ENCODE measurements at places on chromosomes 3 and 15.

- DNase-seq = no peak
Observed at GRCh38 chr15:61051569-61052031, 177.5 kb downstream of the RORA start.

DNA sequence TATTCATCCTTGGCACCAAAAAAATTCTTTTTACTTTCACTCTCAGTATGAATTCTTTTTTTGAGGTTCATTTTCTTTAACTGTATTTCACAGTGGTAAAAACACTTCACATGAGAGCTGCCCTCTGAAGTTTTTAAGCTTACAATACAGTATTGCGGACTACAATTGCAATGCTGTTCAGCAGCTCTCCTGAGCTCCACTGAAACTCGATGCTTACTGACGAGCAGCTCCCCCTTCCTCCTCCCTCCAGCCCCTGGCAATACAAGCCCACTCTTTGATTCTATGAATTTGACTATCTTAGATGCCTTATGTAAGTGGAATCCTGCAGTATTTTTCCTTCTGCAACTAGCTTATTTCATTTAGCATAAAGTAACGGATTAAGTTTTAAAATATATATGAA, 183.4 kb downstream of the ADAMTS17 start:
- DNase-seq = no peak

- no peak for DNase-seq
Observed at GRCh38 chr3:172314591-172315160, 133.6 kb downstream of the GHSR start.

DNA sequence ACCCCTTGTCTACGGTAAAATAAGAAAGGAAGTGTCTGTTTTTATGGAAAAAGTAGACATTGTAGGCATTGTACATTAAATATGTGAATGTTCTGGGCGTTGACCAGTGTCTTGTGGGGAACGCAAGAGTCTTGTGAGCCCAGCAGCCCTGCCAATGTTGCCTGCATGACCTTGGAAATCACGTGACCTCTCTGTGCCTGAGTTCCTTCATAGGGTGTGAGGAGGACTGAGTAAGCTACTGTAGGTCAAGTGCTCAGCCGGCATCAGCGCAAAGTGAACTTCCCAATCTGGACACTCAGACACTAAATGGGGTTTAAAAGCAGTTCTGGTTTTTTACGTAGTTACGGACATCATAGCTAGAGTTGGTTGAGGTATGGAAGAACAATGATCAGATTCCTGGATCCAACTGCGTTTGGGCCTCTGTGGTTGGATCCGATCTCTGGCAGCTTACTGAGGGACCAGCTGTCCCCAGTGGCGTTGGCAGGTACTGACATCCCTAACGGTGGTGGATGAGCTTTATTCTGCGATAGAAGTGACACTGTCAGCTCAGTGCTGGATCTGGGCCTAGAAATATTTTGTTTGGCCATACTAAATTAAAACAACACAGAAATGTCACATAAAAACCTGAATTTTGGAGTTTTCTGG, 63.8 kb downstream of the SPSB4 start:
- peak; percentile 36 for DNase-seq

DNA sequence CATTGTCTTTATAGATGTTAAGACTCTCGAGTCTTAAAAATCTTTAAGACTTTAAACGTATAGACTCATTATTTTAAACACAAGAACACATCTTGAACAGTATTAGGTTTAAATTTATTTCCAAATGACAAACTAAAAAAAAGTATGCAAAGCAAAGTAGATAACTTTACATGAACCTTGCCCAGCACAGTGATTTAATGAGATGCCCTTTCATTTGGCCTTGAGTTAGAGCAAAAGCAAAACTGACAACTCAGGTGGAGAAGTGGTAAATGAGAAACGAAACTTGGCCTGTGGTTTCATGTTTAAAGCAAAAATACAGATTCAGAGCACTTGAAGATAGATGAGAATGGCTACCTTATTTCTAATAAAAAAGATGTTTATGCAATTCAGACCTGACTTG, 8.6 kb downstream of the GPR15 start:
- no peak for DNase-seq

GRCh38 chr3:134054881-134055280, 25.2 kb upstream of the SLCO2A1 start:
- no peak for DNase-seq

DNA sequence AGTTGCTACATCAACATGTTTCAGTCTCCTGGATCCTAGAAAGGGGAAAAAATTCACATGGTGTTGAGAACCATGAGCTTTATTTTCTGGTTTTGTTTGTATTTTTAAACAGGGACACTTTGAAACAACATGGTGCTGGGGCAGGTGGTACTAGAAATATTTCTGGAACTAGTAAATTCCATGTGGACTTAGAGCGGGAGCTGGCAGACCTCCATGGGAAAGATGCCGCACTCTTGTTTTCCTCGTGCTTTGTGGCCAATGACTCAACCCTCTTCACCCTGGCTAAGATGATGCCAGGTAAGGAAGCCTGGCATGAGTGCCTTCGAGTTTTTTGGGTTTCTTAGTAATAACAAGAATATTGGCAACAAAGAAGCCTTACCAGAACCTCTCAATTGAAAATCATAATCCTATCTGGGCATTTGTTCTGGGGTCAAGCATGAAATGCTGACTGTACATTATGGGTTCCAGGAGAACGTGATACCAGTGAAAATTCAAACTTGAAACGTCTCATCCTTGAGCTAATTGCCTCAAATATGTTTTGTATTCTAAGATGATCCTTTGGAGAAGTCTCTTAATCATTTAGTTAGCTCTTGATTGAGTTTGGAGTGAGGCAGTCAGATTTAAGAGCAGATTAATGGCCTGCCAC, 7.9 kb downstream of the ALAS1 start:
- no peak for DNase-seq

DNA sequence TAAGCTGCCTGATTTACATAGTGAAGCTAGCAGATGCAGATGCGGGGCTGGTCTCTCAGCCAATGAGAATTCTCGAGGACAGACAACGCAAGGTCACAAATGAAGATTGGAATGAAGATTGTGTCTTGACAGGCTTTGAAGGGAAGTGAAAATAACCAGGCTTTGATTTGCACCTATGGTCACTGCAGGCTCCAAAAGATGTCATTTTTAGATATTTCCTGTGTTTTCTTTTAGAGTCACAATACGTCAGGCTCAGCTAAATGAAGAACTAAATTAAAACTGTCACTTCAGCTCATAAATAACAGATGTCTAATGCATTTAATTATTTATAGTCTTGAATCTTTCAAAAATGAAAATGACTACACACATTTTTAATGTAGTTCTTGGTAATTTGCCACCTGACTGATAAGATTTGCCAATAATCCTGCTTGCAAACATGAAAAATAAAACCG, 99.5 kb downstream of the SQOR start:
- no peak for DNase-seq

DNA sequence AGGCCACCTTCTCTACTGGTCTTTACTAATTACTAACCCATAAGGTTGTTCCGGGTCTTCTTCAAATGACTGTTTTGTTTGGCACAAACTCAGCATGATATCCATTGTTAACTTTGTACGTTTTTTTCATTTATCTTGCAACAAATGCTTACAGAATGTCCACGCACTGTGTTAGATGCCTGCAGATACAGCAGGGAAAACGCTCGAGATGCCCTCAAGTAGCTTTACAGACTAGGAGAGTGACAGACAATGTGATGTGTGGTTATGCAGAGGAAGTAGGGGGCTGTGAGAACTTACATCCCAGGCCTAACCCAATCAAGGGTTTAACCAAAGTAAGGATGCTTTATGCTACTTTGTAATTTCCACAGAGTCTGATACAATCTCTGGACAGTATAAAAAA, 949 bp upstream of the RFC4 start:
- no peak for DNase-seq

GRCh38 chr15:73388256-73388781, 19.6 kb upstream of the HCN4 start:
- DNase-seq = no peak

DNA sequence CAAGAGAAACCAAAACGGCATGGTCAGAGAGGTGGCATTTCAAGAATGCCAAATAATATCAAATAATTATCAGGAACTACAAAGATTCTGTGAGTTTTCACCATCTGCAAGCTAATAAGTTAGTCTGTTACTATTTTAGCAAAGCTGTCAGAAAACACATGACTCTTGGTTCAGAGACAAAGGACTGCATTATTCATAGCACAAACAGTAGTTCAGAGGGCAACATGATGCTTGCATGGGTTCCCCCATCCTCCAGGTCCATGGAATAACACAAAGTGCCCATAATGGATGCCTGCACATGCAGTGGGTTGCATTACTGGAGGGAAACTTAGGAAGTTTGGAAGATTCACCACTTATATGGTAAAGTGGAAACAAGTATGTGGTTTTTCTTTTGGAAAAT, 228.8 kb upstream of the ALCAM start:
- no peak for DNase-seq

GRCh38 chr15:89368566-89369223, 34.1 kb upstream of the POLG start:
- no peak for DNase-seq

DNA sequence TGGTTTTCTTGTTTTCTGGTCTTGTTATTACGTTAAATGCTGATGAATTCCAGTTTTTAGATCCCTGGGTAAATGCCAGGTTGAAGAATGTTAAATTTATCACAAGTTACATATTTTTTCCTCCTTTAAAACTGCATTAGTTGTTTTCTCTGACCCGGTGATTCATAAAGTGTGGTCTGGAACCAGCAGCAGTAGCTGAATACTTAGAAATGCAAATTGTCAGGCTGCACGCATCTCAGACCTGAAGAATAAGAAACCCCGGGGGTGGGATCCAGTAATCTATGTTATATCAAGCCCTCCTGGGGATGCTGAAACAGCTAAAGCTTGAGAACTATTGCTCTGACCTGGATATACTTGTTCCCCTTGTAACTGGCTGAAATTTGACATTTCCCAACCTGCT, 69.1 kb downstream of the PEX5L start:
- DNase-seq = no peak

GRCh38 chr3:178537122-178537705, 978 bp downstream of the KCNMB2 start:
- no peak for DNase-seq

DNA sequence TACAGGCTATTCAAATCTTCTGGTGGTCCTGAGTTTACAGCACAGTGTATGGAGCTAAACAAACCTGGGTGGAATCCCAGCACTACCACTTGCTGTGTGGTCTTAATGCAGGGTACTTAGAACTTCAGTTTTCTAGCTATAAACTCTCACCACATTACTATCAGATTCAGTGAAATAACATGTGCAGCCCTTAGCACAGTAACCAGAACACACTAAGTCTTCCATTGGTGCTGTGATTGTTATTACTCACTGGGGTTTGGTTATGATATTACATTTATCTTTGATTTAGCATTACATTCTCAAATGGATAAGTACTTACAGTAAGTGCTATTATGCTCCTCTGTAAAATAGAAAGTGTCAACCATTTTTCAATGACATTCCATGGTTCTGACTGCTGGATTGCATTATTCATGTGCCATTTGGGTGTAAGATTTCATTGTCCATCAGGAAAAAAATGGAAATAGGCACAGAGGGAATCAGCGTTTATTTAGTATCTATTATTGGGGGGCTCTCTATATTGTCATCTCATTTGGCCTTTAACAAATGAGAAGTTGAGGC, 81.9 kb downstream of the PDE8A start:
- no peak for DNase-seq

GRCh38 chr3:197218210-197218609, 80.2 kb downstream of the DLG1 start:
- no peak for DNase-seq

DNA sequence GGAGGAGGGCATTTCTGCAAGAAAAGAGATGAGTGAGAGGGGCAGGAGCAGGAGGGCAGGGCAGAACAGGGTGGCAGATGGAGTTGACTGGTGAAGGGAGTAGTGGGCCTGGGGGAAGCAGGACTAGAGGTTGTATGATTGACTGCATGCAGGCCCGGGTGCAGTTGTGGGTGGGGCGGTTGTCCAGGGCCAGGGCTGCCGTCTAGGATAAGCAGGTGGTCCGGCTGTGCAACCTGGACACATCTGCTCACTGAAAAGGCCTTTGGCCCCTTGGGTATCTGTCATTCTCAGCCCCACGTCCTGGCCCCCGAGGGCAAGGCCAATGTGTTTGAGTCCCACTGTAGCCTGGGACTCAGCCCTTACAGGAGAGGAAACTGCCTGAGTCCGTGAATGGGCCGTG, 25.4 kb downstream of the ALS2CL start:
- DNase-seq = no peak

- DNase-seq = no peak
Observed at GRCh38 chr3:16759227-16759903, 125.4 kb upstream of the PLCL2 start.

DNA sequence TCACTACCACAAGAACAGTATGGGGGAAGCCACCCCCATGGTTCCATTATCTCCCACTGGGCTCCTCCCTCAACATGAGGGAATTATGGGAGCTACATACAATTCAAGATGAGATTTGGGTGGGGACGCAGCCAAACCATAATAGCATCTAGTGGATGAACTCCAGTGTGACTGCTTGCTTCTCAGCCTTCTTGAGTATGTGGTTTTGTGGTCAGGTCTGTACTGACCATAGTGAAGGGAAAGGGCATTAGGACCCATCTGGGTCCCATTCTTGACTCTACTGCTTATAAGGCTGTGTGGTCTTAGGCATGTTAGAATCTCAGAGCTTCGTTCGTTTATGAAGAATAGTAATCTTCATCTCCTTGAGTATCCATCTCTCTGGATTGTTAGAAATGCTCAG, 81.4 kb downstream of the CGNL1 start:
- DNase-seq = no peak

GRCh38 chr3:9255976-9256375, 6.5 kb upstream of the SRGAP3 start:
- no peak for DNase-seq

DNA sequence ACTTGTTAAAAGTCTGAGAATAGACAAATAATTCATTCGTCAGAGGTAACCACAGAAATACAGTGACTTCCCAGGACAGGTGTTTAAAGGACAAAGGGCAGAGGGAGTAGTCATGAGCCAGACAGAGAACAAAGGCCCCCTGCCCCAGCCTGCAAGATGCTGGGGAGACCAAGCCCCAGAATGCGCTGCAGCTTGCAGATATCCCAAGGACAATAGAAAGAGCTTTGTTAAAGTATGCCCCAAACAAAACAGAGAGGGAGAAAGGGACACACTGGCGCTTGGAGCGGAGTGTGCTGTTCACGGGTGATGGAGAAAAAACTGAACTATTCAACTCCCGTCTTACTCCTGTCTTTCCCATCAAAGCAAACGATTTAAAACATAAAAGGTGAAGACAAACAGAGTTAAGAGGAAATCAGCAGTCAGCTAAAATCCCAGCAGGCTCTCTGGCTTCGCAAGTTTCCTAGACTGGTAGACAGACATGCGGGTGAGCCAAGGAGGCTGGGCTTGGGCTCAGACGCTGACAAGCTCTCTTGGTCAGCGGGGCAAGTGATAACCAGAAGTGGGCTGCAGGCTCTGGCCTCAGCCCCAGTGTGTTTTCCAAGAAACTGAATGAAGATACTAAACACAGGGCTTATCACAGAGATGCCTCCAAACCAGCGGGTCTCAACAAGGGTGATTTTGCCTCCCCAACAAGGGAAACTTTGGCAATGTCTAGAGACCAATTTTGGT, 130.1 kb downstream of the UACA start:
- DNase-seq = no peak

GRCh38 chr3:39766433-39766832, 43.0 kb upstream of the MYRIP start:
- DNase-seq = no peak
